Tracheal epithelial cell (primary cell): ENCODE measurements at places on chromosomes 4 and X. TPM values are rescaled to one million over a fixed set of nuclear protein-coding genes. Genes with fewer than 3 reads are reported as not detected.

SH3D19 gene
- total RNA-seq, result 8.4 and 26.0 TPM in 2 replicates

IL13RA1 gene
- total RNA-seq, result 29.2 and 29.6 TPM in 2 replicates

SLC9A7 gene
- 10.9 and 24.6 TPM in 2 replicates for total RNA-seq

MAGEA4 gene
- not detected in 2 replicates for total RNA-seq

NPY2R gene
- total RNA-seq, result not detected in 2 replicates

CT47B1 gene
- total RNA-seq, result not detected in 2 replicates

RIBC1 gene
- total RNA-seq, result 0.43 and 0.48 TPM in 2 replicates

AKAP4 gene
- not detected in 2 replicates for total RNA-seq

RNF150 gene
- total RNA-seq, result 0.21 and 0.24 TPM in 2 replicates

BCAP31 gene
- total RNA-seq, result 256 and 267 TPM in 2 replicates

CXCL3 gene
- 0.64 and 4.1 TPM in 2 replicates for total RNA-seq

CT55 gene
- not detected in 2 replicates for total RNA-seq

DUSP9 gene
- total RNA-seq, result 1.5 and 1.7 TPM in 2 replicates

NOX1 gene
- total RNA-seq, result 0.21 TPM in 1 of 2 replicates, not detected in the other

HSD17B13 gene
- not detected in 2 replicates for total RNA-seq

IGFBP7 gene
- total RNA-seq, result 148 and 501 TPM in 2 replicates

CSAG2 gene
- total RNA-seq, result not detected in 2 replicates

GLRA3 gene
- total RNA-seq, result under 0.01 TPM in 1 of 2 replicates, not detected in the other

FHIP1A gene
- total RNA-seq, result 25.2 and 44.8 TPM in 2 replicates

HMX1 gene
- total RNA-seq, result not detected in 2 replicates

TLR2 gene
- total RNA-seq, result 9.0 and 101 TPM in 2 replicates

PDHA2 gene
- not detected in 2 replicates for total RNA-seq

EREG gene
- 15.6 and 19.3 TPM in 2 replicates for total RNA-seq

GRPEL1 gene
- 38.8 and 57.1 TPM in 2 replicates for total RNA-seq

FRG2 gene
- total RNA-seq, result not detected in 2 replicates

COL25A1 gene
- under 0.01 and 0.24 TPM in 2 replicates for total RNA-seq

GPR173 gene
- total RNA-seq, result 0.24 TPM in 1 of 2 replicates, not detected in the other

NPY1R gene
- total RNA-seq, result 0.96 TPM in 1 of 2 replicates, not detected in the other

SYNPO2 gene
- 0.21 and 0.24 TPM in 2 replicates for total RNA-seq

PAGE4 gene
- not detected in 2 replicates for total RNA-seq

RGN gene
- 0.24 and 0.43 TPM in 2 replicates for total RNA-seq

DMP1 gene
- not detected in 2 replicates for total RNA-seq

ZRSR2 gene
- 0.64 and 0.72 TPM in 2 replicates for total RNA-seq

AR gene
- 0.24 TPM in 1 of 2 replicates, not detected in the other for total RNA-seq

CFAP299 gene
- not detected in 2 replicates for total RNA-seq

ESX1 gene
- not detected in 2 replicates for total RNA-seq

IL1RAPL2 gene
- total RNA-seq, result under 0.01 TPM in 1 of 2 replicates, not detected in the other

TMSB15C gene
- 0.21 and 2.2 TPM in 2 replicates for total RNA-seq

TMEM144 gene
- 3.9 and 5.3 TPM in 2 replicates for total RNA-seq

CT45A1 gene
- total RNA-seq, result not detected in 2 replicates

SPANXN3 gene
- total RNA-seq, result not detected in 2 replicates

PIN4 gene
- total RNA-seq, result 7.0 and 8.1 TPM in 2 replicates
